ENCODE measurements at places on chromosomes 6 and 20.

- DNase-seq = no peak
These were observed 158.8 kb downstream of the NKAIN2 start for GRCh38 chr6:123962508-123962907.

DNA sequence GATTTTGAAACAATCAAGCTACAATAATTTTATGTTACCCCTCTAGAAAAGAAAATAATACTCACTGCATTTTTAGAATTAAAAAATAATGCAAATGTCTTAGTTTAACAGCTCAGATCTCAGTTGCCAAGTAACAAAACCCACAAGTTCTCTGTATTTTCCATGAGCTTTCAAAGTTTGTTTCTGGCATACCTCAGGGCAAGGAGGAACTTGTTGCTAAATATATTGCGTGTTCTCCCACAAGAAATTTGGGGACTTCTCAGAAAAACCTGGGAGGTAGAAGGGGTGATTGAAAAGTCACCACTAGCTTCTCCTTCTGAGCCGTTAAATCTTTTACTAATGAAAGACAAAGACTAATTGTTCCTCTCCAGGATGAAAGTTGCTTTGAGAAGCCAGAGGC, 236.8 kb upstream of the MARCKS start:
- DNase-seq = no peak

DNA sequence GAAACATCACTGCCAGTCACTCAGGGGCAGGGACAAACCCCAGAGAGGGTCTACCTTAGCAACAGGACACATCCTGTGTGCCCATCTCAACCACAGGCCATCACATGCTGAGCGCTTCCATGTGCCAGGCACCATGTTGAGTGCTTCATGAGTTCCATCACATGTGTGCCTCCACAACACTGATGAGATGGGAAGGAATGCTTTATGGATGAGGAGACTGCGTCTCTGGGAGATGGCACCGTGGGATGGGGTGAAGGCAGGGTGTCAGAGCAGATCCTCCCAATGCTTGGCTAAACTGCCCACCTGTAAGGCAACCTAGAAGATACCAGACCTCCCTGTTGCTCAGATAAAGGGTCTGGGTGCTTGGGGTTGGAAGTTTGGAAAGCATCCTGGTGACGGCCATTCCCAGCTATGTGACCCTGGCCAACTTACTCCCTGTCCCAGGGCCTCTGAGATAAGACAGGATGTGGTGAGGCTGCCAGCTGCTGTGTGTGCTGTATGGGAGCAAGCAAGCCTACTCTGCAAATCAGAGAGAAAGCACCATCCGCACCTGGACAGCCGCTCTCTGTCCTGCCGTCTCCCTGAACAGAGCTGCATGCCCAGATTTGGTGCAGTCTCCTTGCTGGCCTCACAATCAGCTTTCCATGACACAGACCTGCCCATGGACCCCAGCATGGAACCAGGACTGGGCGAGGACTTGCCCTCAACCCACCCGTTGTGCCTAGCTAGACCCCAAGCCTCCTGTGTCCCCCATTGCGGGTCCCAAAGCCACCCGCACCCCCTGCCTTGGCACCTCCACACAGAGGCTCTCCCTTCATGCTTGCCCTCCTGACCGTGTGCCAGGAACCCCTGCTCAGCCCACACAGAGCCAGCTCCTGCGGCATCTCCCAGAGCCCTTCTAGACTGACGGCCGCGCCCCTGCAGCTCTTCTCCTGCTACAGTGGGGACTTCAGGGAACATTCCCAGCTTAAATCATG, 143.7 kb downstream of the SYNDIG1 start:
- no peak for DNase-seq

DNA sequence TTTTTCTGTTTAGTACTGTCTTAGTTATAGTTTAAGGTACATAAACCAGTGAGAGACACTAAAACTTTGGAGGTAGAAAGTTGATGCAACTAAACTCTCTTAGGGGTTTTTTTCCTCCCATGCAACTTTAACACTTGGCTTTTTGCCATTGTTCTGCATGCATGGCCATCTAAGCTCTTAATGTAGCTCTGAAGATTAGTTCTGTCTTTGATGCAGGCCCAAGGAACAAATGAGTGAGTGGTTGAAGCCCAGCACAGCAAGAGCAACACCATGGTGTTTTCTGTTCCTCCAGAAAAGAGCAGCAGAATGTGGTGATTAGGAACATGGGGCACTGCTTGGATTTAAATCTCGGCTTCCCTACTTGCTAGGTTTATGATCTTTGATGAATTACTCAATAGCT, 89.3 kb downstream of the L3MBTL3 start:
- no peak for DNase-seq

DNA sequence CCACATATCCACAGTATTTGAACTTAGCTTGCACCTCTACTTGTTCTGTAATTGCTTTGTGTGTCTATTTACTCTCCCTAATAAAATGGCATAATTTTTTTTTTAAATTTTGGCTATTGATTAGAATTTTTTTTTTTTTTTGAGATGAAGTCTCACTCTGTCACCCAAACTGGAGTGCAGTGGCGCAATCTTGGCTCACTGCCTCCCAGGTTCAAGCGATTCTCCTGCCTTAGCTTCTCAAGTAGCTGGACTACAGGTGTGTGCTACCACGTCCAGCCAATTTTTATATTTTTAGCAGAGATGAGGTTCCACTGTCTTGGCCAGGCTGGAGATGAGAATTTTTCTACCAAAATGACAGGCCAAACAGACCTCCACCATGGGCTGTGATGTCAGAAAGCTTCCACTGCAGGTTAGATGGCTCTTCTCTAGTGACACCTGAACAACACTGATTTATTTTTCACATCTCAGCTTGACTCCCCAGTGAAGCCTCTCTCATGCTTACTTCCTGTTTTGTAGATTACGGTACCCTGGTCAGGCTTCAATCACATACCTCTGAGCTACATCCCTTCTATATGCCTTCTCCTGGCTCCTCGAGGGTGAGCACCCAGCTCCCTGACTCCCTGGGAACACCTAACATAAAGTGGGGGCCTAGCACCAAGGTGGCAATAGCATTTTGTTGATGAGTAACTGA, 112.8 kb downstream of the ARHGAP18 start:
- DNase-seq = no peak

- DNase-seq = no peak
These were observed 194.6 kb upstream of the CITED2 start for GRCh38 chr6:139568956-139569538.

GRCh38 chr6:34093854-34094430, 51.9 kb downstream of the GRM4 start:
- no peak for DNase-seq

- DNase-seq = no peak
These were observed 33.4 kb upstream of the GCNT2 start for GRCh38 chr6:10487668-10488327.

GRCh38 chr6:143361536-143362191, 88.8 kb downstream of the ADAT2 start:
- DNase-seq = no peak

DNA sequence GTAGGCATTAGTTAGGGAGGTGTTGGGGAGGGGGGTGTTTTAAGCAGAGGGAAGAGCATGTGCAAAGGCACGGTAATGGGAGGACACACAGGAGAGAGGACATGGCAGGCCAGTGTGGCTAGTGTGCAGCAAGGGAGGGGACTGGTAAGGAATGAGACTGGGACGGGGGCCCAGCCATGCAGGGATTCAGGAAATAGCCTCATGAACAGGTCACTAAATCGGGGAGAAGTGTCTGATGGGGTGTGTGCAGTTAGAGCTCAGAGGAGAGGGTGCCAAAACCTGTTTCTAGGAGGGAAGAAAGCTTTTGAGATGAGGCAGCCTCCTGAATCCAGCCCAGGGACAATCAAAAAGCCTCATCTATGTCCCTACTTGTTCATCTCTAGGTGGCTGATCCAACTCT, 7.5 kb downstream of the BPI start:
- DNase-seq = no peak

DNA sequence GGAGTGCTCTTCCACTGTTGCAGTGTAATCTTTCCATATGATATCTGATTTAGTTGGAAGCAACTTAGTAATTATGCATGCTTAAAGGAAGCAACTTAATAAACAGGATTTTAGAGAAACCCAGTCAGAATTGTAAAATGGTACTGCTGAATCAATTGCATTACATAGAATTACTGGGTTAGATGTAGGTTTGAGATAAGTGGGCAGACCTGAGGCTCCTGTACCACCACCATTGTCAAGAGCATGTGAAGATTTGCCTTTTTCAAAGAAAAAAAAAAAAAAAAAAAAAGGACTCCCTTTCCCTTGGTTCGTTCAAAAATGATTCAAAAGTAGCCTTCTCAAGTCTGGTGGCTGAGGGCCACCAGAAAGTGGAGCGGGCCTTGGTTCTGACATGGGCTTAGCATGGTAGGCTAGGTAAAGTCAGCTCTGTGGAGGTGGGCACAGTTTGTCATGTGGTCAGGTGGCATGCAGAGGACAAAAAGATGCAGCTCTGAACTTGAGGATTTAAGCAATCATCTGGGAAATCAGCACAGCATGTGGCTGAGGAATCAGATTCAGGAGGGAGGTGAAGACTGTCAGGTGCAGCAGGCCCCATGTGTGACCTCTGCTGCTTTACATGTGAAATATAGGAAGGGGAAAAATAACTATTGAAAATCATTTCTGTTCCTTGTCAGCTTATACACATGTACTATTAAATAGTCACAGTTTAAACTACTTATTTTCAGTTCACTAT, 32.4 kb downstream of the ARID1B start:
- DNase-seq = no peak

DNA sequence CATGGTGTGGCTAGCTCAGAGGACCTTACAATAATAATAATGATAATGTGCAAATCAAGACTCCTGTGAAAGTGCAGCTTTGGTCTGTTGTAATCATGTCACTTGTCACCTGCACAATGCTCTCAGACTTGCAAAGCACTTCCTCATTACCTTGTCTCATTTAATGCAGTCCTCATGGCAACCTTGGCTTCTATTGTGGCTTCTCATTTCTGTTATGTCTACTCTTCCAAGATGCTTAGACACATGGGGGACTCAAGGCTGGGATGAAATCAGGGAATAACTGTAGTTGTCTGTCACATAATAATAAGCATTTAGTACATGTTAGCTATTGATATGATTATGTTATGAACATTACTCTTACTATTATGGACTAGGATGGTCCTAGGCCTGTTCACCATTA, 484.2 kb downstream of the PTPRT start:
- no peak for DNase-seq

GRCh38 chr6:154989448-154989847, 5.7 kb upstream of the TIAM2 start:
- no peak for DNase-seq

DNA sequence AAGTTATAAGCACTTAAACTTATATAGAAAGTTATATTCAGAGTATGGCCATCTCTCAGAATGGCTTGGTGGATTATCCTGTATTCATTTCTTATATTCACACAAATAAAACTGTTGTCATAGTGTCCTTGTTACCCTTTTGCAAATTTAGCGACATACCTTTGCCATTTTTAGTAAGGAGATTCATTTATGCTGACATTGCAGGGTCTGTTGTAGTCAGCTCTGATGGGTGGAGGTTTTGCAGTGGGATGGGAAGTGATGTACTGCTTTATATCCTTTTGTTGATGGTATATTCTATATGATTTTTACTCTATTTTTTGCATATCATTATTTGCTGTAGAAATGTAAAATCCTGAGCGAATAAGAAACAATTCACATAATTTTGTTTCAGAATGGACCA, 35.9 kb downstream of the SAMD5 start:
- no peak for DNase-seq

DNA sequence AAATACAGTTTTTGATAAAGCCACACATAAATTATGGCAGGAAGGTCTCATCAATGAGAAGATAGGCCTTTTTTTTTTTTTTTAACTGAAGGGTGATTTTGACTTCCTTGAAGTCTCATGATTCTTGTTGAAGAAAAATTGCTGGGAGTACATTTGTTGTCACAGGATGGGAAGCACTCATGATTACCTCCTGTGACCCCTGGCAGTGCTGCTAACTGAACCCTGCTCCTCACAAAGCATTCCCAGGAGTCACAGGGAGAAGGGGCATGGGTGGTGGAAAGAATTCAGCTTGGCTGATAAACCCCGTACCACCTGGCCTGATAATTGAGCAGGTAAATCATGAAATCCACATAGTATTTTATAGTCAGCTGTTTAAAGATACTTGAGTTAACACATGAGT, 86.9 kb downstream of the CD109 start:
- DNase-seq = no peak

GRCh38 chr20:3092611-3093379, 8.3 kb upstream of the AVP start:
- no peak for DNase-seq

DNA sequence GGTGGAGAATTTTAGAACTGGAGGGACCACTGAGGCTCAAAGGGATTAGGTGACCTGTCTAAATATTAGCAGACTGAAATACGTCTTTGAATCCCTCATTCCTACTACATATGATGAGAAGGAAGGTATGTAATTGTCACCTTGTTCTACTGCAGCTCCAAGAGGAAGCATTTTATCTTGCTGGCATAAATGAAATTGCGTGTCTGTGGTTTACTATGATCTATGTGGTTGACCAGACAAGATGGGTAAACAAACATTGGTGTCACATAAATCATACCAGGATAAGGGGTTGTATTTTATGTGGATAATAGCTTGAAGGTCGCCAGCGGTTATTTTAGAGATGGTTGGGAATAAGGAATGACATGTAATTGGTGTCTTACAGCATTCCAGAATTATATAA, 78.2 kb downstream of the LAMA4 start:
- no peak for DNase-seq

- DNase-seq = no peak
These were observed 8.4 kb downstream of the ZNF831 start for GRCh38 chr20:59171986-59172385.

DNA sequence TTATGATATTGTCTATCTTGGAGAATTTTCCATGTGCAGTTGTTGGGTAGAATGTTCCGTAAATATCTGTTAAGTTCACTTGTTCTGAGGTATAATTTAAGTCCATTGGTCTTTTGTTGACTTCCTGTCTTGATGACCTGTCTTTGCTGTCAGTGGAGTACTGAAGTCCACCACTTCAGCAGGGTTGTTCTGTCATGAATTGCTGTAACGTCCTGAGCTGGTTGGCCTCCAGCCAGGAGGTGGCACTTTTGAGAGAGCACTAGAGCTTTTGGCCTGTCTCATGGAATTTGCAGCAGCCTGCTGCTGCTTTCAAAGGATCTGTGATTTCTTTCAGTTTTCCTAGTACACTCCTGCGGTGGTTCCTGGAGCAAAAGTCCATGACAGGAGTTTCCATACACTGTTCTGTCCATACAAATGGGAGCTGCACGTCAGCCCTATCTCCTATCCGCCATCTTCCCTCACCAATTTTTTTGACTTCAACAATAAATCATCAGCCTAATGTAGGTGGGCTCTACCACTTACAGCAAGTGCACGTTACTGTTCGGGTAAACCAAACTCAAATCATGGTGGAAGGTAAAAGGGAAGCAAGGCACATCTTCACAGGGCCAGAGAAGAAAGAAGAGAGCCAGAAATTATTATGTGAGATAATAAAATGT, 46.9 kb upstream of the TRERF1 start:
- DNase-seq = no peak

- no peak for DNase-seq
These were observed 369.8 kb downstream of the PREX1 start for GRCh38 chr20:48458003-48458377.

All from stimulated activated CD8-positive, alpha-beta memory T cell treated with anti-CD3 and anti-CD28 coated beads, Interleukin-4, amount 100 ng/mL, for 1 hour (primary cell).